ENCODE measurements at places on chromosomes 12 and 14.

- DNase-seq = no peak
Measured at GRCh38 chr14:97350894-97351731, 553.9 kb downstream of the VRK1 start.

- no peak for DNase-seq
Measured at GRCh38 chr12:24084800-24085199, 135.3 kb upstream of the SOX5 start.

GRCh38 chr14:74290415-74290814 lies 12.3 kb downstream of the ABCD4 start:
- DNase-seq = peak; percentile 20

GRCh38 chr14:29462321-29462720 lies 465.3 kb downstream of the PRKD1 start:
- DNase-seq = peak; percentile 93

DNA sequence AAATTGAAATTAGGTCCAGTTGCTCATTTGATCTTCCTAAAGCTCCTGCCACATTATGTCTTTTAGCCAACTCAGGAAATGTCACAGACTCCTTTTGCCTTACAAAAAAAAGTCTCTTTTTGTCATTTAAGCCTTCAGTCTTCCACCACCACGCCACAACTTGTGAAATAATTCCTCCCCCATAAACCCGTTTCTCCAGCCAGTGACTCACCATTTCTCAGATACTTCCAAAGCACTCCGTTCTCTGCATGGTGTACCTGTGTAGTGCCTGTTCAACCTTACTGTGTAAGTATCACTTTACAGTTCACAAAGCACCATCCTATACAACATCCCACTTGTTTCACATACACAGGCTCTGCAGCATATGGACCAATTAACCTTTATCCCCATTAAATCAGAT lies 139.5 kb upstream of the AEBP2 start:
- DNase-seq = no peak

- peak; percentile 29 for DNase-seq
Measured at GRCh38 chr14:55454264-55455002, 14.0 kb upstream of the TBPL2 start.

- DNase-seq = no peak
Measured at GRCh38 chr14:22168092-22168955, 420.7 kb downstream of the DAD1 start.

GRCh38 chr12:55929306-55929791 lies 1.6 kb upstream of the DGKA start:
- DNase-seq = no peak

DNA sequence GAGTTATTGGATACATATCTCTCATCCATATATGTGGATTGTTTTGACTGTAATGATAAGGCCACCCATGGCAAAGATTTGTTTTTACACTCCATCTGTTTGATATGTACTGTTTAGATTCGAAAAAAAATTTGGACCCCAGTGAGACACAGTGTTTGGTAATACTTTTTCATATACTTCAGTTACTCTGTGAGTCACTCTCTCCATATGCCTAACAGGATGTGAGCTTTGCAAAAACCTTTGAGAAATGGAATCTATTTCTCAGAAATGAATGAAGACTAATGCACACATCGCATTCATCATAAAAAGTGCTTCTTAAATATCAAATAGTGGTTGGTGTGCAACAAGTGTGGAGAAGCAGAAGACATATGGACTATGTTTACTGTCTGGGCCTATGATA lies 781.5 kb downstream of the SLC6A15 start:
- no peak for DNase-seq

DNA sequence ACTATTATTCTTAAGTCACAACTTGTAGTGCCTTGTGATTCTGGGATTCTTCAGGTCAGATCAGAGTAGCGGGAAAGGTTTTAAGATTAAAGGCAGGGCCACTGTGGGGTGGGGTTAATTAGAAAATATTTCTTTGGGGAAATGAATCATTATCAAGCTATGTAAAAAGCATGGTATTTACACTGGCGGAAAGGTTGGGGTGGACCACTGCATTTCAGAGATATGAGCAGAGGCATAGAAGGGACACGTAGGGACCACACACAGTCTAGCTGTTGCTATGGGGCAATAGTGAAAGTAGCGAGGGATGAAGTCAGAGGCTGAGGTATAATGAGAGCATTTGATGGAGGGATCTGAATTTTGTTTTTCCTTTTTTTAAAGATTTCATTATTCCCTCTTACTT lies 31.7 kb upstream of the KCNH3 start:
- DNase-seq = no peak

GRCh38 chr14:54590481-54590880 lies 23.6 kb downstream of the SAMD4A start:
- DNase-seq = no peak

DNA sequence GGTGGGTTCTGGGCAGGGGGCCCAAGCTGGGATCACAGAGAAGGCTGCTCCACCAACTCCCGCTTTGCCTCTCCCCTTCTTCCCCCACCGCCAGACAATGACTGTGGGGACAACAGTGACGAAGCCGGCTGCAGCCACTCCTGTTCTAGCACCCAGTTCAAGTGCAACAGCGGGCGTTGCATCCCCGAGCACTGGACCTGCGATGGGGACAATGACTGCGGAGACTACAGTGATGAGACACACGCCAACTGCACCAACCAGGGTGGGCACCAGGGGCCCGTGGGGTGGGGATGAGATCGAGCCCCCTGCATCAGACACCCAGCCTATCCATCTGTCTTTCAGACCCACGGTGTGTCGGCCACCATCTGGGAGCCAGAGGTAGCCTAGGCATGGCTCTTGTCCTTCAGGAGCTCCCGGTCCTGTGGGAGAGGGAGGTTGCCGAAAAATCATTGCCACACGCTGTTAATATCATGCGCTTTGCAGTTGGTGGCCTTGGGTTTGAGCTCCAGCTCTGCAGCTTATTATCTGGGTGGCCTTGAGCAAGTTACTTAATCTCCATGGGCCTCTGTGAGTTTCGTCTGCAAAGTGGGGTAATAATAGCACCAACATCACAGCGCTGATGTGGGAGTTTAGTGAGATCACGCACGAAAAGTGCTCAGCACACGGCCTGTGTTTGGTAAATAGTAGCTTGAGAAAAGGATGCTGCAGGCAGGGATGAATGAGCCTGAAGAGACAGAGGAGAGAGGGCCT lies 21.8 kb upstream of the LRP1-AS start:
- no peak for DNase-seq

DNA sequence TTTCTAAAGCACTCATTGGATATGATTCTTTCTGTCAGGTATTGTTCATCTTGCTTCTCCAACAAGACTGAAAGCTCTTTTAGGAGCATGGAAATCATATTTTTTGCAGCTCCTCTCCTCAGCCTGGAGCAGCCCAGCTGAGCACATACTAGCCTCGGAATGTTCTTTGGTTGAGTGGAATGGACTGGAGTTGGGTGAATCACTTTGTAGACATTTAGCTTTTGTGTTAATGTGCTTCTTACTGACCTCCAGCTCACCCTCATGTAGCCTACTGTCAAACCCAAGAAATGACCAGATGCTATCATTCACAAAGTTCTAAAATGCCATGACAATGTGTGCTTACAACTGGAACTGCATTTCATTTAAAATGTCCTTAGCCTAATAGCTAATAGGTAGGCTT lies 161.1 kb downstream of the NUAK1 start:
- no peak for DNase-seq

GRCh38 chr14:81382517-81383225 lies 17.5 kb downstream of the STON2 start:
- no peak for DNase-seq

DNA sequence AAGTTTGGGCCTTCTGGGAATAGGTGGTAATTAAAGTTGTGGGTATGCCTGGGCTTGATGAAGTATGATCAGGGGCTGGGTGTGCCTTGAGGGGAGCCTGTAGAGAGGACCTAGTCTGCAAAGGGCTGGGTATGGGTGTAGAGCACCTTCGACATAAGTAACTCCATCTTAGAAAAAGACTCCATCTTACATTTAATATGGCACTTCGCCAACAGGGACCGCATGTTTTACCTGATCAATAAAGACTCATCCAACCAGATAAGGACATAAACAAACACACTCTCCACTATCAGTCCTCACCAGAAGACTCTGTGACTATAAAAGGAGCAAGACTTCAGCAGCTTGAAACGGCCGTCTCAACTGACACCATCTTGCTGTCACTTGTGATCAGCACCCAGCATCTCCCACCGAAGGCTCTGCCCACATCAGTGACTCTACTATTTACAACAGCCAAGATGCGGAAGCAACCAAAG lies 23.5 kb upstream of the GPR68 start:
- no peak for DNase-seq

DNA sequence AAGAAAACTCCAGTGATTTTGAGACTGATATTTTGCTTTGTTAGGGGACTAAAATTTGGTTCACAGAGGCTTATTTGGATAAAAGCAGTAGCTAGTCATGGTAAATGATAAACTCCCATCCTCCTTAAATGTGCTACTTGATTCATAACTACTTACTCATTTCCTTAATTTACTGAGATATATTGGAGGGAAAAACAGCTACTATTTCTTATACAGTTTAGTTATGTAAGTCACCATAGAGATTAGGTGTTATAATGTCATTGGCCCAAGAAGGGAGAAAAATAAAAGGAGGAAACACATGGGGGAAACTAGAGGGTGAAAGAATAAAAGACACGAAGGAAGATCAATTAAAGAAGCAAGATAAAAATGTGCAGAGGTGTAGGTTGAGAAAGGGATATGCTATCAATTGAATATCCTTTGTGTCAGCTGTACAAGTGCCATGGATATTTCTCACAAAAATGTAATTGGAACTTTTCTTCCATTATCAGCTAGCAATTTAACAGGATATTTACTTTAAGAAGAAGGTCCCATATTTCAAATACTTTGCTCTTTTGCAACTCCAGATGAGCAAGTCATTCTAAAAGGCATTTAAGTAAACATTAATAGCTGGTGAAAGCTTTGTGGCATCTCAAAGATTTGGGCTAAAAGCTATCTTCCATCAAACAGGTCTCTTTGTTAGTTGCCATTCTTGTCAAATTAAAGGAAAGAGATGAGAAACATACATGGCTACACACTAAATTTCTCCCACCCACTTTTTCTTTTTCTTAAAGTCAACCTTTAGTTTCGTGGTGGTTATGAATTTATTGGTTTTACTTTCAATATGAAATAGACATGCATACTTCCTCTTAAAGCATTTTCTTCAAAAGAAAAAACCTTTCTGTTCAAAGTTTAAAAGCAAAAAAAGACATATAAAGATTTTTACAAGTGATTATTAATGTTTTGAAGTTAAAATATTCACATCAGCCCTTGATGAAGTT lies 439.5 kb downstream of the CCER1 start:
- DNase-seq = no peak
